ENCODE measurements at places on chromosomes 5 and 9.

- DNase-seq = no peak
Observed at GRCh38 chr9:27653246-27653645, 80.0 kb upstream of the C9orf72 start.

DNA sequence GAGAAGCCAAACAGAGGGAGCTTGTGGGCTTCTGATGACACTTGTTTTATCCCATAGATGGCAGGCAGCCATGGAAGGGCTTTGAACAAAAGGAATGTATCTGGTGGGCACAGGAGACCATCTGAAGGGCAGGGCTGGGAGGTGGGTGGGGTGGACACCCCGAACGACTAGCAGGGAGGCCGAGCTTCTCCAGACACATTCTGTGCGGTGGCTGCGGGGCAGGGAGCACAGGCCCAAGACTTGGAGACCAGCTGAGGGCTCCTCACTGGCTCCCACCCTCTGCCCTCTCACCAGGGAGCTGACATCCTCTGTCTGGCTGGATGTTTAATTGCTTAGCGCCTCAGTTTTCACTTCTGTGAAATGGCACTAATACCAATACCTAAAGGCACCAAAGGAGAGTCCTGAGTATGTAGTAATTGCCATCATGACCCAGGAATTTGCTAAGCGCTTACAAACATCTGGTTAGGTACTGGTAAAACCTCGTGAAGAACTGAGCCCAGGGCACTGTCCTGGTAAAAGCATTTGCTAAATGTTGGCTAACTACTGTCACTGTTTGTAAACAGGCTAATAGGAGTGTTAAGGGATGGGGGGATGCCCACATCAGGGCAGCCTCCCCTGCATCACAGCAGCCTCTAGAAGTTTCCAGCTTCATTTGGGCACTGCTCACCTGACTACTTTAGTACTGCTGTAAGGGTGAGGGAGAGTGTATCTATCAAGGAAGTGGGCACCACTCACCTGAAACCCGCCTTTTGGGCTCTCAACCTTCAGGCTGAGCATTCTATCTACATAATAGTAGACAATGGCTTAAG is 2.1 kb upstream of the PHF2 start:
- DNase-seq = no peak

- DNase-seq = no peak
Observed at GRCh38 chr5:151743530-151743929, 14.9 kb downstream of the ATOX1 start.

- DNase-seq = no peak
Observed at GRCh38 chr5:34624691-34625090, 31.4 kb upstream of the RAI14 start.

- DNase-seq = no peak
Observed at GRCh38 chr9:134360897-134361296, 34.6 kb downstream of the RXRA start.

GRCh38 chr9:35691757-35692301 is 2.1 kb upstream of the TPM2 start:
- no peak for DNase-seq

All from stimulated activated CD4-positive, alpha-beta T cell treated with anti-CD3 and anti-CD28 coated beads, Interleukin-15, amount 100 ng/mL, for 1 hour (primary cell).